ENCODE measurements at places on chromosomes 7 and 10. TPM values are rescaled to one million over a fixed set of nuclear protein-coding genes. Genes with fewer than 3 reads are reported as not detected.

AIMP2 gene
- 34.6 TPM for total RNA-seq

SCIN gene
- 141 TPM for total RNA-seq

UNCX gene
- total RNA-seq: 2.0 TPM

DNA sequence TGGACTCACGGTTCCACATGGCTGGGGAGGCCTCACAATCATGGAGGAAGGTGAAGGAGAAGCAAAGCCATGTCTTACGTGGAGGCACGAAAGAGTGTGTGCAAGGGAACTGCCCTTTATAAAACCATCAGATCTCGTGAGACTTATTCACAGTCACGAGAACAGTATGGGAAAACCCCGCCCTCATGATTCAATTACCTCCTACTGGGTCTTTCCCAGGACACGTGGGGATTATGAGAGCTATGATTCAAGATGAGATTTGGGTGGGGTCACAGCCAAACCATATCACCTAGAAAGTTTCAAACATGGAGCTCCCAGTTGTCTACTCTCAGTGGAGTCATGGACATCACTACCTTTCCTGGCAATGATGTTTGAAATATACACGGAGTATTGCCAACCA is 49.6 kb downstream of the CYCS start:
- no peaks in the 10 kb centered on the region for H3K36me3 ChIP-seq
- H3K27ac ChIP-seq: no peak overlapping the region
- H3K27me3 ChIP-seq: no peaks in the 10 kb centered on the region
- no peak overlapping the region for H3K4me3 ChIP-seq
- H3K4me1 ChIP-seq: no peaks in the 10 kb centered on the region
- no peak for DNase-seq

- no peaks in the 10 kb centered on the region for H3K36me3 ChIP-seq
- no peaks in the 10 kb centered on the region for H3K27me3 ChIP-seq
- no peak overlapping the region for H3K4me3 ChIP-seq
These were observed 186.4 kb upstream of the RHOBTB1 start for GRCh38 chr10:61130366-61130765.

GRCh38 chr7:111092406-111093236 is 1.7 kb downstream of the LRRN3 start:
- no peaks in the 10 kb centered on the region for H3K27me3 ChIP-seq
- no peaks in the 10 kb centered on the region for H3K4me1 ChIP-seq
- no peaks in the 10 kb centered on the region for H3K36me3 ChIP-seq
- H3K27ac ChIP-seq: no peak overlapping the region

DNA sequence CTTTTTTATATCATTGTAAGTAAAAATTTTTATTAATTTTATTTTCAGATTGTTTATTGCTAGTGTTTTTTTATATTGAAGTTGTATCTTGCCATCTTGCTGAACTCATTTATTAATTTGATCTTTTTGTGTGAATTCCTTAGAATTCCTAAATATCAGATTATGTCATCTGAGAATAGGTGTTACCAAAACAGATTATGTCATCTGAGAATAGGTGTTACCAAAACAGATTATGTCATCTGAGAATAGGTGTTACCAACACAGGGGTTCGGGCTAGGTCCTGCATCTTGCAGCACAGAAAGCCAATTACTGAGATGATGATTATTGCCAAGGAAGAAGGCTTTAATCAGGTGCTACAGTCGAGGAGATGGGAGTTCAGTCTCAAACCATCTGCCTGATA is 383.4 kb downstream of the CNTNAP2 start:
- H3K27me3 ChIP-seq: no peaks in the 10 kb centered on the region
- no peaks in the 10 kb centered on the region for H3K4me1 ChIP-seq
- H3K36me3 ChIP-seq: no peaks in the 10 kb centered on the region
- no peak overlapping the region for H3K4me3 ChIP-seq

- H3K36me3 ChIP-seq: peaks cover 71% of the 10 kb centered on the region
- no peaks in the 10 kb centered on the region for H3K27me3 ChIP-seq
- DNase-seq: no peak
These were observed 44.2 kb downstream of the DLD start for GRCh38 chr7:107934991-107935770.

DNA sequence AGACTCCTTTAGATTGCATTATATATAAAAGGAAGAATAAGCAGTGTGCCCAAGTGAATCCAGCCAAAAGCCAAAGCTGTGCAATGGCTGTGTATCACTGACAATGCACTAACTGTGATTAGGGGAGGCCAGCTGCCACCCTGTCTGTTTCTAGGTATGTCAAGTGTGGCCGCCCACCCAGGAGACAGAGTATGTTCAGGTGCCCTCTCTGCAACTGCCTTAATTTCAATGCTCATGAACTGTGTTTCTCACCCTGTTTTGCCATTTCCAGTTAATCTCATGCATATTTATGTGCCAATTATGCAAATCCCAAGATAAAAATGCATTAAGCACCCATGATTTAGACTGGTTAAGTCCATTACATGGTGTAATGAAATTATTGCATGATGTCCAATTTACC is 159.4 kb downstream of the FRMD4A start:
- no peak for DNase-seq
- H3K36me3 ChIP-seq: no peaks in the 10 kb centered on the region
- H3K27me3 ChIP-seq: no peaks in the 10 kb centered on the region
- no peak overlapping the region for H3K27ac ChIP-seq
